ENCODE measurements at places on chromosomes 1 and 21.
A peak's percentile ranks its signal among the peaks of the same experiment; 100 is the strongest.

DNA sequence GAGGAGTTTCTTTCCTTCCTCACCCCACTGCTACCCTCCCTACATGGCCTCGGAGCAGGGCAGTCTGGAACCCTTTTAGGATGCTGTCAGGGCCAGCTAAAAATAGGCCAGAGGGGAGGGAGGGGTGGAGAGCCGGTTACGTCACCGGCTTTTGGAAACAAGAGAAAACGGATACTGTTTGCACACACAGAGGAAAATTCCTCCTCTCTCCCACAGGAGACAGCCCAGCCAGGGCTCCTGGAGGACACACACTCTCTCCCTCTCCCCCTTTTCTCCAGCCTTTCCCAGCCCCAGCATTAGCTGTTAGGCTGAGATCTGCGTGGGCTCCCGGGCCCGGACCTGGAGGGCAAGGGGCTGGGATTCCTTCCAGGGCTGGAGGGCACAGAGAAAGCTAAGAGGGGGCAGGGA is 20.0 kb upstream of the ALDH4A1 start:
- peak; percentile 92 for DNase-seq

DNA sequence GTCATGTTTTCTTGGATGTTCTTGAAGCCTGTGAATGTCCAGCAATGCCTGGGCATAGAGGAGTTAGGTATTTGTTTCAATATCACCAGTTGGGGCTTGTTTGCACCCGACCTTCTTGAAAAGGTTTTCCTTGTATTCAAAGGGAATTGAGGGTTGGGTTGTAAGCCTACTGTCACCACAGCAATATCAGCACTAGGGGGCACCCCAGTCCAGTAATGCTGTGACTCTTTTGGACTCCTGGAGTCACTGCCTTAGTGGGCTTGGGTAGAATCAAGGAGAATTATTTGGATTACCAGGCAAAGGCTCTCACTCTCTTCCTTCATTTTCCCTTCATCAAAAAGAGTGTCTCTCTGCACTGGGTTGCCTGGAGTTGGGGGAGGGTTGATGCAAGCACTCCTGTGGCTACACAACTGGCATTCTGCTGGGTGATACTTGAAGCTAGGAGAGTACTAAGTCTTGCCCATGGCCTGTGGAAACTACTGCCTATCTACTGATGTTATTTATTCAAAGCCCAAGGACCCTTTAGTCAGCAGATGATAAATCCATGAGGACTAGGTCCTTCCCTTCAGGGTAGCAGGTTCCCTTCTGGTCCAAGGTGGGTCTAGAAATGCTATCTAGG is 34.5 kb downstream of the OR10R2 start:
- peak; percentile 3 for DNase-seq

GRCh38 chr1:213120386-213120785 is 69.3 kb downstream of the RPS6KC1 start:
- no peak for DNase-seq

GRCh38 chr1:152585586-152585985 is 5.3 kb upstream of the LCE3D start:
- no peak for DNase-seq

- DNase-seq, result peak; percentile 11
Measured at GRCh38 chr1:19179597-19180264, 30.3 kb downstream of the UBR4 start.

DNA sequence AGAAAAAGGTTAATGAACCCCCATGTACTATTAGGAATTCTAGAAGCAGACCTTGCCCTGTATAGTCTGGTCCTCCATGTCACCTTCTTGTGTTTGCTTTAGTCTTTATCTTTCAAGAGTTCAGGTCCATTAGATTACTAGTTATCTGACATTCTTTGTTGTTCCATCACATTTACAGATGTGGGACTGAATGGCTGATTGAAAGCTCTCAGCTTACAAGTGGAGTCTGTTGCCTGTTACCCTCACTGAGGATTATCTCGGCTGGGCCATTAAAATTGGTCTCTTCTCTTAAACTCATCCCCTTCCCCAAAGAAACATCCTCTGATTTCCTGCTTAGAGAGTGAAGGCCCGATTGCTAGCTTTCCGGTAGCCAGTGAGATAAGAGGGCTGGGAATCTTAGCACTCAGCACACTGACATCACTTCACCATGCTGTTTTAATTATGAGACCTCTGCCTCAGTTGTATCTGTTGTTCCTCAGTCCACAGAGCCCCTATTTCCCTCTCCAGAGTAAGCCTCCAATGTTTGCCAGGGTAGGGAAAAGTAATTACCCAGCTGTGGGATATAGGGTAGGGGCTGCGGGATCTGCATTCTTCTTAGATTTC is 76.8 kb downstream of the LPGAT1 start:
- DNase-seq, result no peak

GRCh38 chr1:197868751-197869489 is 33.5 kb upstream of the C1orf53 start:
- DNase-seq, result peak; percentile 56

- DNase-seq, result no peak
Measured at GRCh38 chr1:109894823-109895719, 15.6 kb upstream of the CSF1 start.

GRCh38 chr1:95475686-95476457 is 241.9 kb downstream of the RWDD3 start:
- no peak for DNase-seq

- no peak for DNase-seq
Measured at GRCh38 chr1:211928993-211929637, 98.6 kb upstream of the LPGAT1 start.

DNA sequence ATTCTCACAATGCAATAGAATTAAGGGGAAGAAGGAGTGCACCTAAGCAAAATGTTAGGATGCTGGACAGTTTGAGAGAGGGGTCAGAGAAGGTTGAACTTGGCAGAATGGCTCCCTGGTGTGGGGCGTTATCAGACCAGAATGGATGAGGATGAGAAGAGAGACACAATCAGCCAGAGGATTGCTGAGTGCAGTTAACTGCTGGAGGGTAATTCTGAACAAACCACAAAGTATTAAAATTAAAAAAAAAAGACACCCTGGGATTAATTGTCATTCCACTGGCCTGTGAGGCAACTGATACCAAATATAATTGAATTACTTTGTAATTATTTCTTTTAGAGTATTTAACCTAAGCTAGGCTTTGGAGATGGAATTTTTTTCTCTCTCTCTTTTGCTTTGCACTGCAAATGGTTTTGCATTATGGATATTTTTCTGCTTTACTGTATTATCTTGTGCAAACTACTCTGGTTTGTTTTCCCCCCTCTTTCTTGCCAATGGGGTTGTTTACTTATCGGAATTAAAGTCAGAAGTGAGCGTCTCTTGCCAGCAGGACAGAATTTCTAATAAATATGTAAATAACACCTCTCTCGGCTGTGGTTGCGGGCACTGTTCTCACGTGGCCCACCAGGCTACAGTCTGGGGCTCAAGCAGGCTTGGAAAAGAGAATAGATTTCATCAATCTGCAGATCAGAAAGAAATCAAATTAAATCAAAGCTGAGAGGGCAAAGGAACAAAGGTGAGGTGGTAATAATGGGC is 572.9 kb upstream of the CAMK1G start:
- no peak for DNase-seq

DNA sequence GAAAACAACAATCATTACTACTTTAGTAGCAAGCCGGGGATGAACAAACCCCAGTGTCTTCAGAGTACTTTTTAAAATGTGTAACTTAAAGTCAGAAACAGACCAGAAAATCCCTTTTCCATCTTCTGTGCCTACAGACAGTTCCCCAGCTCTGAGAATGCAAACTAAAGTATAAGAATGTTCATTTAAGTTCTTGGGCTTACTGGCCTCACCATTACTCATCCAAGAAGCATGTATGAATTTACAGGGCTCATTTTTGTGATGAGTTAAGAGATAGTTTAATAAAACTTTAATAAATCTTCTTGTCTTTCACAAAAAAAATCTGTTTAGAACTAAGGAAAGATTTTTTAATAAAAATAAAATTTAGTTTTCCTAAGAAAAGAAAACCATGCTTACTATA is 4.6 kb downstream of the LPGAT1 start:
- DNase-seq, result peak; percentile 83

DNA sequence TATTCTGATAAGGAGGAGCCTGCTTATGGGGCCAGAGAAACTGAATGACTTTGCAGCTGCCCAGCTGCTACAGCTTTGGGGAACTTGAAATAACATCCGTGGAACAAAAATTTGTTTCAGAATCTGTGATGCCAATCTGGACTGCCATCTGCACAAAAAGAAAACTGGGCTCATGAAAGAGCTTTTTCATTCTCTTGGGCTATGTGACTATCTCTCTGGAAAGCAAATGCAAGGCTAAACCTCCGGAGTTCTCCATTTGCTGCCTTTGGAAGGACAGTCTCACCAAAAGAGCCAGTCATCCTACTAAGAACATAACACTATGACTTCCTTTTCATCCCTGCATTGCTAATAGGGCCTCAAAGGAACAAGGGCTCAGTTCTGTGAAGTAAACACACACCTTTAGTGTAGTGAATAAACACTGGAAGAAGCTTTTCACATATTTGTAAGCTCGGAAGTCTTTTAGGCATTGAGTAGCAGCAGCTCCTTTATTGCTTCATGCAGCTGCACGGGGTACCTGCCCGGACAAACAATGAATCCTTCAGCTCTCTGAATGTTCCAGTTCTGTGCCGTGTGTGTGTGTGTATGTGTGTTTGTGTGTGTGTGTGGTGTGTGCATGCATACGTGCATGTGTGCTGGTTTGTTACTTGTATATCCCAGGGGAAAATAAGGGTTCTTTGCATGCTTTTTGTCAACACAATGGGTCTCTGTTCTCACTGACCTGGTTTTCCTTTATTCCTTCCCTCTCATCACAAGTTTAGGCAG is 255.5 kb upstream of the SGIP1 start:
- DNase-seq, result no peak

DNA sequence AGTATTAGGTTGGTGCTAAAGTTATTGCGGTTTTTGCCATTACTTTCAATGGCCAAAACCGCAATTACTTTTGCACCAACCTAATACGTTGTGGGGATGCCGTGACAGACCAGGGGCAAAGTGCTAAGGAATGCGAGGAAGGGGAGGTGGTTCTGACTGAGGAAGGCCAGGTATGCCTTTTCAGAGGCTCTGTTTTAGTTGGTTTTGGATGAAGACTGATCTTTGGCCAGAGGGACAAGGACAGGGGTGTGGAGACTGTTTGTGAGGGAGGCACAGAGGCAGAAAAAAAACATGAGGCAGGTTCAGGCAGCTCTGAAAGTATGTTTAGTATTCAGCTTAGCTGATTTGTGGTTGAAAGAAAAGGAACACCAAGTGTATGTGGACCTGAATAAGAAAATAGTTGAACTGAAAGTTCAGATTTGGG is 358.2 kb downstream of the RPS6KC1 start:
- no peak for DNase-seq

GRCh38 chr21:41802198-41802584 is 35.3 kb upstream of the RIPK4 start:
- no peak for DNase-seq

GRCh38 chr1:212514056-212514614 is 81.4 kb downstream of the NENF start:
- peak; percentile 77 for DNase-seq

- DNase-seq, result no peak
Measured at GRCh38 chr1:59765011-59765730, 49.6 kb upstream of the HOOK1 start.

GRCh38 chr1:180620581-180620980 is 11.2 kb upstream of the XPR1 start:
- DNase-seq, result no peak

DNA sequence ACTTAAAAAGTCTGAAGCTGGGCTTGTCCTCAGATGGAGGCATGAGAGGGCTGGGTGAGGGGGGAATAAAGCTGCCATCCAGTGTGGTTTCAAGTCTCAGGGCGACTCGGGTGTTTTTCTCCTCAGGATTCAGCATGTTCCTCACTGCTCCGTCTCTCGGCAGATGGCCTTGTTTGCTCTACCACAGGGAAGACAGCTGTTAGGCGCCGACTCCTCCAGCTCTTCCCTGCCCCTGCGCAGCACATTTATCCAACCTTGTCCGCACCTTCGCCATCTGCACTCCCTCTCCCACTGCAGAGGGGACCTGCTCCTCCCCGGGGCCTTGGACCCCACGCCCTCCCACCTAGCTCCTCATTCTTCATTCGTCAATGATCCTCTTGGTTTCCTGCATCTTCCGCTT is 16.6 kb upstream of the S100A11 start:
- DNase-seq, result no peak

DNA sequence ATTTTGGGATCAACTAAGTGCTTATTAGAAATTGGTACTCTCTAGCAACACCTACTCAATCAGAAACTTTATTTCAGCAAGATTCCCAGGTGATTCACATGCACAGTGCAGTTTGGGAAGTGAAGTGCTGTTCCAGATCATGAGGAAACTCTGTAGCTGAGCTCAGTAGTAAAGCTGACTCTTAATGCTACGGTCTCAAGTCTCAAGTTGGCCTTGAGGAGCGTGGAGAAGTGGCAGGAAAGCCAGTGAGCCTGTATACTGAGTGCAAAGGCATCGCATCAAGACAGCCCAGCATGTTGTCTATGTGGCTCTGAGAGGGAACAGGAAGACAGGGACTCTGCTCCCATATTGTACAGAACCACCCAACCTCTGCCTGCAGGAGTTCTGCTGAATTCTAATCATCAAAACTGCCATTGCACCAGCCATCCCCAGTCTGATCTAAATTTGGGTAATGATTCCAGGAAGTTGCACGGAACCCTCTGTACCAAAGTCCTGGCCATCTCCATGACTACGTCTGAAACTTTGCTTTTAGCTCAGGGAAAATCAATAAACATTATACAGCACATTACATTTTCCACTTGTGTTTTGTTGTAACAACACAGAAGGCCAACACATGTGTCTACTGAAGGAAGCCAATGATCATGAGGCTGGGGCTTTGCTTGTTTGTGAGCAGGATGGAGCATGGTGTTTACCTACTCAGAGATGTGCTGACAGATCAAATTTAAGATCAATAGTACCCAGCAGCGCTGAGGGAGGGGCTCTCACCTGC is 105.1 kb upstream of the TLR5 start:
- DNase-seq, result no peak

GRCh38 chr1:21254335-21254951 is 35.8 kb downstream of the ECE1 start:
- no peak for DNase-seq

- no peak for DNase-seq
Measured at GRCh38 chr1:22489278-22489677, 37.6 kb downstream of the ZBTB40 start.

GRCh38 chr1:206058927-206059292 is 5.9 kb downstream of the RHEX start:
- no peak for DNase-seq

GRCh38 chr1:159152031-159152430 is 19.4 kb upstream of the CADM3 start:
- DNase-seq, result no peak

DNA sequence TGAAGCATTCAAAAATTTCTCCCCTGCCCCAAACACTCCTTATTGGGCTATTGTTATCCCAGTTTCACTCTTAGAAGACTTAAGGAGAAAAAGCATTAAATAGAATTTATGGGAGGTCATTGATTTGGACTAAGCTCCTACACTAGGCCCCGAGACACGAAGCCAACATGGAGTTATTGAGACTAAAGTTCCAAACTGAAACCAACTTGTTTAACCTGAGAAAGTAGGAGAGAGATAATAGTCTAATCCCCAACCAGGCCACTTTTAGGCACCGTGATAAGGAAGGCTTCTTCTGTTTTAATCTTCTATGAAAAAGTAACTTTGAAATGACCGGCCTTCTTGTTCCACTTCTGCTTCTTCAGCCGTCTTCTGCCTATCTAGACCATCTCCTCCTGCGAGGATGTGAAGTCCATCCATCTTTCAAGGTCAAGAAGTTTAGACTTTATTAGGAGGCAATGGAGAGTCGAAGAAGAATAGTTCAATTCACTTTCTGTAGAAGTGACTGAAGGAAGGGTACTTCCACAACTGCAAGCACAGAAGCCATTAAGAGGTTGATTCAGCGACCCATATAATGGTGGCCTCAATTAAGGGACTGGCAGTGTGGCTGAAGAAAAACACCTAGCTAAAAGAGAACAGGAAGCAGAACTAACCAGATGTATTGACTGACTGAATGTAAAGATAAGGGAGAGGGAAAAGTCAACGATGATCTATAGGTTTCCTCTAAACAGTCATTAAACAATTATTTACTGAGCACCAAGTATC is 428.8 kb downstream of the SMYD3 start:
- no peak for DNase-seq

Measured in fibroblast of skin of scalp (primary cell).